Heart left ventricle (tissue), 16 donors: ENCODE measurements at places on chromosomes 2 and 18. TPM values are rescaled to one million over a fixed set of nuclear protein-coding genes. Genes with fewer than 3 reads are reported as not detected.

Gene STON1
- total RNA-seq, result 2.8 TPM

Gene ODC1
- 40.3 TPM for total RNA-seq

- no peak for DNase-seq
These were observed 8.8 kb upstream of the ADI1 start for GRCh38 chr2:3527886-3528785.

Gene EMILIN2
- 33.6 TPM for total RNA-seq

Gene UGT1A4
- not detected for total RNA-seq

DNA sequence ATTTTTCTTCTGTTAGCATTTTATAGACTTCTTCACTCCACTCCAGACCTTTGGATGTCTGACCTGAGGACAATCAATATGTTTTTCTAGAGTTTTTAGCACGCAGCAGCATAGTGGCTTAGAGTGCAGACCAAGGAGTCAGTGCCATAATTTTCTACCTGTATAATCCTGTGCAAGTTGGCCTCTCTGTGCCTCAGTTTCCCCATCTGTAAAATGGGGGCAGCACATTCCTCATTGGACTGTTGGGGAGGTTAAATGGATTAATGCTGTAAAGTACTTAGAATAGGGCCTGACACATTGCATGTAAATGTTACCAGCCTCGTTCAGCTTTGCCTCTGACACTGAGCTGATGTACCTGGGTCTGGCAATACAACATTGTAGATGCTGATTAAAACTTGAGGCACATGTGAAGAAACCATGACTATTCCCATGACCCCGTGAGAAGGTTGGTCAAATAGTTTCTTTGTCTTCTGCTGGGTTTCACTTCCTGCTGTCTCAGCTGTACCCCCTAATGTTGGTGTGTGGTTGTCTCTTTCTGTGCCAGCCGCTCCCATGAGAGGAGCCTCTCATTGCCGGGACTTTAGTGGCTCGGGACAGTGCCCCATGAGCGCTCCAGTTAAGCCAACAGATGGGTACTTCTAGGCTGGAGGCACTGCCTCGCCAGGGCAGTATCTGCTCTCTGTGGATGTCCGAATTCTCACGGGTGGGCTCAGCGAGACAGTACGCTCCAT is 125.3 kb downstream of the SH3RF3 start:
- no peak for DNase-seq

DNA sequence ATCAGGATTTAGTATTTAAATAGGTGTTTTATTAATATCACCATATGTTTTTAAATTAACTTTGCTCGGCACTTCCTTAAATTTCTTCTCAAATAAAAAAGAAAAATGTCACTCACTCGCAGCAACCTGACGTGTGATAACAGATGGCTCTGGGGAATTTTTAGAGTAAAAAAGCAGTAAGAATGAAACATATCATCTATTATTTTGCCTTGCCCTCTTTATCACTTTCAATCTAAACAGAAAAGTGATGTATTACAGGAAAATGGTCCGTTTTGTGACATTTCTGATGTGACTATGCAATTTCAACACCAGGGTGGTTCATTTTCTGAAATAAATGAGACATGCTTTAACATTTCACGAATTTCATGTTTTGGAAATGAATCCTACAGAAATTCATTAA is 1368.0 kb upstream of the LRRTM1 start:
- no peak for DNase-seq

DNA sequence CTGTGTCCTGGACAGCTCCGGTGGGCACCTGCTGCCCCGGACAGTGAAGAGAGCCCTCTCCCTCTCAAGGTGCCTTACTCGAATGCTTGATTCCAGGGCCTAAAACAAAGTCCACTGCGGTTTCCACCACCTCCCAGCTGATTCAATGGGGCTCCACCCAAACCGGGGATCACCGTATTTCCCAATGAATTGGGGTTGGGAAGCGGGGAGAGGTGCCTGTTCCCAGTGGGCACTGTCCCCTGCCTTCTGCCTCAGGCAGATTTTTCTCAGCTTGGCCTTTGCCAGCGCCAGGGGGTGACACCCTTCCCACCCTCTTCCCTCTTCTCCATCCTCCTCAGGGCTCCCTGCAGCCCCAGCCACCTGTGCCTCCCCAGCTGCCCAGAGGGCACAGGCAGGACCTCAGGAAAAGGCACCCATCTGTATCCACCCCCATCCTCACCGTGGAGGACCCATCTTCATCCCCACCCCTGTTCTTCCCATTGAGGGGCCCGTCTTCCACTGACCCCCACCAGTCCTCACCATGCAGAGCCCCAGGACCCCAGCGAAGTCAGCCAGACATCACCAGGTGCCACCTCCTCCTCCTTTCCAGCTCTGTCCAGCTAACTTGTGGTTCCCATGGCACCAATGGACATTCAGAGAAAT is 66.7 kb upstream of the HPCAL1 start:
- DNase-seq, result no peak

GRCh38 chr2:68195096-68195495 is 37.4 kb downstream of the PNO1 start:
- no peak for DNase-seq

GRCh38 chr2:231297108-231297908 is 98.2 kb upstream of the B3GNT7 start:
- peak; percentile 77 for DNase-seq

DNA sequence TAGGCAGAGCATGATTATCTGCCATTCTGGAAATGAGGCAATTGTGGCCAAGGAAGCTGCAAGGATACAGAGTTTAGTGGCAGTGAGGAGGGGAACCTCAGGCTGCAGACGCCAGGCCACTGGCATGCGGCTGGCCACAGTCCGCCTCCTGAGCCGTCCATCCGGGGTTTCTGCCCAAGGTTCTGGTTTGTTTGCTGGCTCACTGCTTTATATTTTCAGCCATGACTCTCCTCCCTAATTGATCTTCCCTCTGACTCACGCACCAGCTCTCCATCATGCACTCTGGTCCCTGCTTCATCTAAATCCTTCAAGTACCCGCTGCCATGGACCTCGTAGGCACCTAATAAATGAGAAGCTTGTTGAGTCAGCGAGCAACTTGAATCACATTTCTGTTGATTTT is 107.8 kb upstream of the REV1 start:
- no peak for DNase-seq

Gene PKDCC
- total RNA-seq, result 53.0 TPM

Gene FANCL
- total RNA-seq, result 10.1 TPM

- no peak for DNase-seq
These were observed 74.2 kb downstream of the HS1BP3 start for GRCh38 chr2:20576598-20577115.

Gene DYSF
- total RNA-seq, result 99.9 TPM

DNA sequence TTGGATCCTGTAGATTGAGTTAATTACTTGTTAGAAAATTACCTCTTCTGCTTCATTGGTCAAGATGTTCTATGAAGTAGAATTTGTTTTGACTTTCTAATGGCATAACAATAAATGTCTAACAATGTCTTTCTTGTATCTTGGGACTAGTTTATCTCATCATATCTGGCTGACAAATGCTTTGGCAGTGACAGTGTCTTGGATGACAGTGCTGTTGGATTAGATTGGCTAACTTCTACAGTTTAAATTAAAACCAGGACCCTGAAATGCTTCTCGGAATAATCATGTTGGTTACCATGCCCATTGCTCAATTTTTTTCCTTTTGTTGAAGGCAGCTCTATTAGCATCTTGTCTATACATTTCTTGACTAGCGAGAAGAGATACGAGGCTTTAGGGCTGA is 176.9 kb downstream of the PARD3B start:
- DNase-seq, result no peak

DNA sequence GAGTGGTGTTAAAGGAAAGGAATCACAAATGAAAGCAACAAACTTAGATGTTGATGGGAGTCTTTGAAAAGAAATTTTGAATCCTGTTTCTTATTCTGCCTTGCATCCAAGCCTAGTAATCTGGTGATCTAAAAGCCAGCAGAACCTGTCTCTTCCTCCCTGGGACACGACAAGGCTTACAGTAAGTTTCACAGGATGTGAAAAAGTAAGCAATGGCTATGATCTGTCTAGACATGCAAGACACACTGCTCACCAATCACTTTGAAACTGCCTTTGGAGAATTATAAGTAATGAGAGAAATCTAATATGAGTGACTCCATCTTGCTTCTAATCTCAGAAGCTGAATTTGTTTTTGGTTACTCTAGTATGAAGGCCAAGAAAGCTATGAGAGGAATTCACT is 103.7 kb downstream of the KCNH7 start:
- DNase-seq, result no peak

DNA sequence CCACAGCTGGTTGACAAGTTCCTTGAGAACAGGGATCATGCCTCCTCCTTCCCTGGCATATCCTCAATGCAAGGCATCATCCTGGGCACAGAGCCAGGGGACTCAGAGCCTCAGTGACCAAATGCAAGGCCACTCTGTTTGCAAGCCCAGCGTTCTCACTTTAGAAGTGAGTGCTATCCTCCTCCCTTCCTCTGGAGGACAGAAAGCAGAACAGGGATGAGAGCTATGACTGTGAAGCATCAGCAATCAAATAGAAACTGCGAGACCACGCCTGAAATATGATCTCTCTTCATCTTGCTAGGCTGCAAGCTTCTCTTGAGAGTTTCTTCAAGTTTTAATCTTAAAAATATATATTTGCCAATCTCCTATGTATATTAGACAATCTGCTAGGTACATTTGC is 119.8 kb downstream of the LRATD1 start:
- DNase-seq, result no peak

Gene RIT2
- not detected for total RNA-seq
